A549 (cell line): ENCODE measurements at places on chromosomes 11 and 22. TPM values are rescaled to one million over a fixed set of nuclear protein-coding genes. Genes with fewer than 3 reads are reported as not detected.

The OR8G5 gene
- polyA plus RNA-seq, result not detected in 3 replicates

The SSH3 gene
- 18.6 to 24.1 TPM (median 23.8 TPM) in 3 replicates for polyA plus RNA-seq

The MS4A3 gene
- polyA plus RNA-seq, result not detected in 3 replicates

The CASP5 gene
- polyA plus RNA-seq, result not detected in 3 replicates

The TREH gene
- polyA plus RNA-seq, result 0.03 to 0.06 TPM in 2 of 3 replicates, not detected in the other

The ART1 gene
- polyA plus RNA-seq, result not detected in 3 replicates

The NEU3 gene
- 3.5 to 4.4 TPM (median 4.0 TPM) in 3 replicates for polyA plus RNA-seq

DNA sequence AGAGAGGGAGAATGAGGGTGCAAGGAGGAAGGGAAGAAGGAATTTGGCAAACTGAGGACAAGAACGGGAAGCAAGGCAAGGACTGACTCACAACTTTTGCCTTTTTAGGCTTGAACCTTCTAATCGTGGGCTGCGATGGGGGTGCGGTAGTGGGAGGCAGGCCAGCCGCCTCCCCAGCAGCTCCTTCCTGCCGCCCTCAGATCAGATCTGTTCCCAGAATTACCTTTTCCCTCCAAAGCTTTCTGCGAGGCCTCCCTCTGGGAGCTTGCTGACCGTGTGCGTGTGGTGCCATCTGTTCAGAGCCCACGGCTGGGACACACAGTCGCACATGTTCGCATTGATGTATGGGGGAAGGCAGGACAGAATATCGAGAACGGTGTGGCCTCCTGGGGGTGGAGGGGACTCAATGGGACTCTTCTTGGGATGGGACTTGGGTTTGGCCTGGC is 86.9 kb upstream of the PARVA start:
- DNase-seq, result no peak

- DNase-seq, result no peak
Observed at GRCh38 chr11:64348383-64349024, 8.5 kb downstream of the CCDC88B start.

- no peak for DNase-seq
Observed at GRCh38 chr22:44587737-44588310, 89.8 kb upstream of the RTL6 start.

- no peak for DNase-seq
Observed at GRCh38 chr22:30196880-30197336, 49.7 kb downstream of the LIF start.

DNA sequence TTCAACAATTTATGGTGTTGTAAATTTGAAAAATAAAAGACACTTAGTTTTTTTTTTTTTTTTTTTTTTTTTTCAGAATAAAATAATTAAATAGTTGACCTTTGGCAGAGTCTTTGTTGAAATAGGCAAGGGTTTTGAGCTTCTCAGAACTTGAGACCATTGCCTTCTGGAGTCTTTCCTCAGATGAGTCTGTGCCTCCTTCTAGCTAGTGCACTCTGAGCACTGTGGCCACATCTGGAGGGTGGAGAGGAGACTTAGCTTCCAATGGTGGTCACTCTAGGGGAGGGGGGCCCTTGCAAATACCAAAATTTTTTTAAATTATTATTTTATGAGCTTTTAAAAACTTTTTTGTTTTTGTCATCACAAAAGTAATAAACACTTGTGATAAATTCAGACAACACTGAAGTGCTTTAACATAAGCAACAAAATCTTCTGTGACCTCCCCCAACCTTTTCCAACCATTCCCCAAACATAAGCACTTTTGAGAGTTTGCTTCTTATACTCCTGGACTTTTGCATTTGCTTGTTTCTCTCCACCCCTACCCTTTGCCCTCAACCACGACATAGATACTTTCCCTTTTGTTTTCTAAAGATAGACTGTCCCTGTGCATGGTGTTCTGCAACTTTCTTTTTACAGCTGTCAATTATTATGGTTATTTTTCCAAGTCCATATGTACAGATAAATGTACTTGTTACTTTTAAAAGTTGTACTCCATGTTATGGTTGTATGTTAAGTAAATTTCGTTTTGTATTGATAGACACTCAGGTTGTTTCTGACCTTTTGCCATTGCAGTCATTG is 41.1 kb downstream of the BMAL1 start:
- no peak for DNase-seq

- no peak for DNase-seq
Observed at GRCh38 chr22:40203572-40203971, 25.8 kb downstream of the TNRC6B start.

DNA sequence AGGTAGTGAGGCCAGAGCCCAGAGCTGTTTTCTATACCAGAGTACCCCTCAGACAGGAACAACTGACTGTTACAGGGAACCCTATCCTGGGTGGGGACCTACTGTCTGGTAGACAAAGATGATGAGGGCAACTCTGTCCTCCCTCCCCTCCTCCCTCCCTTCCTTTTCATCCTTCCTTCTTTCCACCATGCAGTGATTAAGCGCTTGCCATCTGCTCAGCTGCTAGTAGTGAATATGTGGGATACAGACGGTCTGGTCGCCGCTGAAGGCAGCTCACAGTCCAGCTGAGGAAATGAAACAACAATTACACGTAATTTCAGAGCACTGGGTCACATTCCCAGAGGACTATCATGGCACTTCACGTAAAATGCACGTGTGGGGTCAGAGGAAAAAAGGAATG is 597.1 kb downstream of the BUD13 start:
- DNase-seq, result no peak

DNA sequence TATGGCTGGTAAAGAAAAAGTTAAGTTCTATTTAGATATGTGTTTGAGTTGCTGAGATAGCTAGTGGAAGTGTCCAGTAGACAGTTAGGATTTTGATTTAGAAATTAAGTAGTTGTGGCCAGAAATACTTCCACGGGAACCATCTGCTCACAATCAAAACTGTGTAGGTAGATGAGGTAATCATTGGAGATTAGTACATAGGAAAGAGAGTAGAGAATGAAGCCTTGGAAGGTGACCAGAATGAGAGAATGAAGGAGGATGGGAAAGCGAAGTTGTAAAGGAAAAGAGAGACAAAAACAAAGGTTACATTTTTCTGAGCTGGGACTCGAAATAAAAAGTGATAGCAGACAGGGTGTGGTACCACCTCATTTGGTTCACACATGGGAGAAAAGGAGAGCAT is 296.9 kb upstream of the SORL1-AS1 start:
- DNase-seq, result no peak
